ENCODE measurements at places on chromosomes 6 and 20. TPM values are rescaled to one million over a fixed set of nuclear protein-coding genes. Genes with fewer than 3 reads are reported as not detected.

RHAG gene
- not detected for total RNA-seq

PSMB8 gene
- total RNA-seq, result 164 TPM

RNGTT gene
- 28.4 TPM for total RNA-seq

NOX3 gene
- total RNA-seq, result not detected

CLDN20 gene
- total RNA-seq, result not detected

All from MG63 (cell line).